Smooth muscle cell of the pulmonary artery (primary cell): ENCODE measurements at places on chromosomes 2 and 18. TPM values are rescaled to one million over a fixed set of nuclear protein-coding genes. Genes with fewer than 3 reads are reported as not detected.

The MROH2A gene
- not detected in 2 replicates for total RNA-seq

The NEB gene
- total RNA-seq = 0.33 TPM in 2 replicates

The ITGB6 gene
- total RNA-seq = 0.07 and 0.40 TPM in 2 replicates

The ELMOD3 gene
- 19.5 and 20.2 TPM in 2 replicates for total RNA-seq

The FKBP1B gene
- 6.8 and 7.9 TPM in 2 replicates for total RNA-seq

The CCDC121 gene
- total RNA-seq = 1.8 TPM in 2 replicates

The RUFY4 gene
- not detected in 2 replicates for total RNA-seq

The TANC1 gene
- total RNA-seq = 40.1 and 44.3 TPM in 2 replicates

The SCN1A gene
- total RNA-seq = 0.10 and 0.13 TPM in 2 replicates

The GDF7 gene
- total RNA-seq = 0.63 and 1.0 TPM in 2 replicates

The SULT1C2 gene
- total RNA-seq = 0.07 and 0.23 TPM in 2 replicates

The GRB14 gene
- 4.1 and 10.4 TPM in 2 replicates for total RNA-seq

The LAMA1 gene
- total RNA-seq = 5.4 and 92.5 TPM in 2 replicates

The ABCG5 gene
- total RNA-seq = not detected in 2 replicates

The TMEM163 gene
- 0.13 and 0.76 TPM in 2 replicates for total RNA-seq

The SPC25 gene
- 0.17 and 1.1 TPM in 2 replicates for total RNA-seq

The ASB18 gene
- total RNA-seq = not detected in 2 replicates

The CAVIN2 gene
- 10.9 and 26.8 TPM in 2 replicates for total RNA-seq

The AGXT gene
- total RNA-seq = not detected in 2 replicates

The DYNC1I2 gene
- 115 and 137 TPM in 2 replicates for total RNA-seq

The INPP5D gene
- total RNA-seq = 0.59 and 0.65 TPM in 2 replicates

The RNPEPL1 gene
- total RNA-seq = 33.4 and 43.7 TPM in 2 replicates

The CTAGE1 gene
- total RNA-seq = 0.07 TPM in 1 of 2 replicates, not detected in the other

The AGFG1 gene
- total RNA-seq = 62.7 and 62.8 TPM in 2 replicates

The C2orf92 gene
- 2.5 and 2.9 TPM in 2 replicates for total RNA-seq

The EPAS1 gene
- 161 and 219 TPM in 2 replicates for total RNA-seq

The CD8B gene
- not detected in 2 replicates for total RNA-seq

The PIEZO2 gene
- total RNA-seq = 5.3 and 12.2 TPM in 2 replicates

The REG1A gene
- total RNA-seq = not detected in 2 replicates

The DBI gene
- total RNA-seq = 45.1 and 52.4 TPM in 2 replicates

The MPV17 gene
- 71.7 and 83.5 TPM in 2 replicates for total RNA-seq

The PDCD1 gene
- not detected in 2 replicates for total RNA-seq

The CDH2 gene
- 84.8 and 368 TPM in 2 replicates for total RNA-seq

The AQP12B gene
- total RNA-seq = not detected in 2 replicates
